ENCODE measurements at places on chromosomes 7 and 10. TPM values are rescaled to one million over a fixed set of nuclear protein-coding genes. Genes with fewer than 3 reads are reported as not detected.

The ITGB8 gene
- total RNA-seq: 47.1 TPM

The LBX1 gene
- not detected for total RNA-seq

The FAM25A gene
- not detected for total RNA-seq

The TAS2R3 gene
- total RNA-seq: 0.85 TPM

The STAMBPL1 gene
- 27.3 TPM for total RNA-seq

The RAPGEF5 gene
- total RNA-seq: 1.1 TPM

The MUC3A gene
- not detected for total RNA-seq

The GNGT1 gene
- 0.37 TPM for total RNA-seq

The RPEL1 gene
- total RNA-seq: under 0.01 TPM

Data from smooth muscle cell of bladder (primary cell).